ENCODE measurements at places on chromosomes 2 and 18.

GRCh38 chr2:42742740-42743658 is 20.9 kb downstream of the OXER1 start:
- DNase-seq, result no peak

GRCh38 chr2:38581193-38582147 is 21.3 kb downstream of the HNRNPLL start:
- no peak for DNase-seq

GRCh38 chr2:118784860-118785259 is 62.6 kb downstream of the EN1 start:
- no peak for DNase-seq

- DNase-seq, result no peak
Measured at GRCh38 chr18:9029131-9029530, 73.4 kb upstream of the NDUFV2 start.

- DNase-seq, result no peak
Measured at GRCh38 chr2:191539068-191539467, 138.9 kb upstream of the NABP1 start.

DNA sequence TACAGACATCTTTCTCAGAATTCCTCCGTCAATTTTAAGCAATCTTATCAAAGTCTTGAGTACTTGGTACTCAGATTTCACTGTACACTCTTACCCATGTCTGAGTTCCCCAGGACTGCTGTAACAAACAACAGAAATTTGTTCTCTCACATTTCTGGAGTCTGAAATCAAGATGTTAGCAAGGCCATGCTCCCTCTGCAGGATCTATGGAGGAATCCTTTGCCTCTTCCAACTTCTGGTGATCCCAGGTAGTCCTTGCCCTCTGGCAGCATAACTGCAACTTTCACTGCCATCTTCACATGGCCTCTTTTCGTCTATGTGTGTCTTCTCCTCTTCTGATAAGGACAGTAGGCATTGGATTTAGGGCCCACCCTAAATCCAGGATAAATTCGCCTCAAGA is 17.1 kb upstream of the CACNB4 start:
- DNase-seq, result no peak

DNA sequence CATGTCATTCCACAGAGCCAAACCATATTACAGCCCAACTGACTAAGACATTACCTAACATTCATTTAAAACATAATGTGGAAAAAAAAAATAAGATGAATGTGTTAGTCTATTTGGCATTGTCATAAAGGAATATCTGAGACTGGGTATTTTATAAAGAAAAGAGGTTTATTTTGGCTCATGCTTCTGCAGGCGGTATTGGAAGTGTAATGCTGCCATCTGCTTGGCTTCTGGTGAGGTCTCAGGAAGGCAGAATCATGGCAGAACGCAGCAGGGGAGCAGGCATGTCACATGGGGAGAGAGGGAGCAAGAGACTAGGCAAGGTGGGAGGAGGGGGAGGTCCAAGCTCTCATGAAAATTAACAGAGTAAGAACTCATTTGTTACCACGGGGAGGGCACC is 504.8 kb upstream of the LRATD1 start:
- no peak for DNase-seq

DNA sequence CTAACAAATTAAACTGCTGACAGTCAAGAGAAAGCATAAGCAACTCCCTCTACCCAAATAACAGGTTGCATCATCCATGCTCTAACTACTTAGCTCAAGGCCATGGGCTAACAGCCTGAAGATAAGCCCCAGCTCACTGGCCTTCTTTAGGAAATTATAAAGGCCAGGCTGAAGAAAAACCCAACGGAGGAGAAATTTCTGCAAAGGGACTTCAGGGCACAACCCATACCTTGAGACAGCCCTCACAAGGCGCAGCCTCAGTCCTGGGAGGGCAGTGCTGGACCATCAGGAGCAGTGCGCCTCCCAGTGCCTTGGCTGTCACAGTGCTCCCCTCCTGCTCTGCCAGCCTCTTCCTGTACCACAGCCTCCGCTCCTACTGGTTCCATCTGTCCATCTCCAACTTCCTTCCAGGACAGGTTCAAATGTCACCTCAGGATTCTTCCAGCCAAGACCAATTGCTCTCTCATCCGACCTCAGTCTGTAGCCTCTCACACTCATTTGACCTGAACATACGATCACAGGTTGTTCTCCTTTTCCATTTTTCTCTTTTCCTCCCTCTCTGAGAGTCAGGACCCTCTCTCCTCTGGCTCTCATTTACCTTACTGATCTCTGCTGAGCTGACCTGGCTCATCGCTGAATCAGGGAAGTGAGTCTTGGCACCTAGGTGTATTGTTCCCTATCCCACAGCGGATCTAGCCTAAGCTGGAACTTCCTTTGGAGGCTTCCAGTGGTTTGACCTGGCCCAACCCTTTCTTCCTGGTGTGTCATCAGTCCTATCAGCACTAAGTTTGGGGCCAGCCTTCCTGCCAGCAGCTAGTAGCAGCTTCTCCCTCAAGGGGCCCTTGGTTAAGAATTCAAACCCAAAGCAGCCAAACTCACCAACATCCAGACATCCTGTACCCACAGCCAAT is 1.9 kb downstream of the MCFD2 start:
- DNase-seq, result no peak

DNA sequence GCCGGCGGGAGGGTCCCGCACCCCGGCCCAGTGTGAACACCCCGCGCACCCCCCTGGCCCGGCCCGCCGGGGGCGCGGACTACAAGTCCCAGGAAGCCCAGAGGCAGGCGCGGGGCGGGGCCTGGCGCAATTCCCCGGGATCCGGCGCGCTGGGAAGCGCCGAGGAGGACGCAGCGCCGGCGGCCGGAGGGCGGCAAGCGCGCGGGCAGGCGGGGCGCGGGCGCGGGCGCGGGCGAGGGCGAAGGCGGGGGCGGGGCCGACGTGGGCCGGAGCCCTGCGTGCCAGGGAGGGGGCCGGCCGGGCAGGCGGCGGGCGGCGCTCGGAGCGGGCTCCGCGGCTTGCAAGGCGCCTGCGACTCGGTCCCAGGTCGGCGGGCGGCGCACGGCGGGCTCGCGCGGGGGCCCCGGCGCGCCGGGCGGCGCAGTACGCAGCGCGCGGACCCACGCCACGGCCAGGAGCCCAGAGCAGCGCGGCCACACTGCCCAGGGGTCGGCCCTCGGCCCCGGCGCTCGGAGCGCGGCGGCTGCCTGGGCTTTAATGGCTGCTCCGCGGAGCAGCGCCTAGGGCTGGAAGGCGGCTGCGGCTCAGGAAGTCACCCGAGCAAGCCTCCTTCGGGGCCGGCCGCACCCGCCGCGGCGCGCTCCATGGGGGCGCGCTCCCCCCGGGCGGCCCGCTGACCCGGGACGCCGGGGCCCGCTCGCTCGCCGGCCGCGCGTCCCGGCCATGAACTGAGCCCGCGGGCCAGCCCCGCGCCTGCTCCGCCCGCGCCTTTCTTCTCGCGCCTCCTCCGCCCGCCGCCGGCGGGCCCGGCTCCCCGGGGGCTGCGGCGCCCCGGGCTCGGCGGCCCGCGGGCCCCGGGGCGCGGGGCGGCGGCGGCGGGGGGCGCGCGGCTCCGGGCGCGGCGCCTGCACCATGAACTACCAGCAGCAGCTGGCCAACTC is at the start of gene AGAP1:
AGAP1 (plus strand) TSS at position 269 of the 941 bp plus-strand sequence.
- DNase-seq, result peak; percentile 38

DNA sequence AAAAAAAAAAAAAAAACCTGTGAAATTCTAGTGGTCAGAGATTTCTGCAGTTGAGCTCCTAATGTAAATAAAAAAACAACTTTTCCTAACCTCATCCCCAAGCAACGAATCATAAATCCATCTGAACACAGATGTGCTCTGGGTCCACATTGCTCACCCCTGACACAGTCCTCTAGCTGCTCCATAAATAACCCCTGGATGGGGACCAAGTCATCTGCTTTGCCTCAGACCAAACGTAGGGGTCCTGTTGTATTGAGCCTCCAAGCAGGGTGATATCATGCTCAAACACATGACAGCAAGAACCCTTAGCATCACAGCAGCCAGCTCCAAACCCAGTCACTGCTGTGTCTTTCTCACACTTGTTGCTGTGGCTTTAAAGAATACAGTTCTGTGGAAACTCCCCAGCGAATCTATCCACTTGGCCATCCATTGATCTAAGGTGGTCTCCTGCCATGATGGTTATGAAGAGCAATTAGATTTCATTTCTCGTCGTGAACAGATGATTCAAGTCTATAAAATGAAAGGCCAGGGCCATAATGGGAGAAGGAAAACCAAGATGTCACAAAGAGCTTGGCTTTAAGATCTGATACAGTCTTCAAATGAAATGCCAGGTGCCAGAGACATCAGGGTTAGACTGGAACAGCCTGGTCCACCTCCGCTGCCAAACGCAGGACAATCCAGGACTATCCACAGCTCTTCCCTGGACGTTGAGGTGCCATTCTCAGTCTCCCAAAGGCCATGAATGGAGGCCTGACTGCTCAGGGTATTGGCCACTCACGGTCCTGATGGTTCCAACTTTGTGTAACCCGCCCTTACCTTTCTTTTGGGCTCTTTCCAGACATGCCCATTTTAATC is 39.0 kb downstream of the TBC1D8 start:
- DNase-seq, result peak; percentile 76

DNA sequence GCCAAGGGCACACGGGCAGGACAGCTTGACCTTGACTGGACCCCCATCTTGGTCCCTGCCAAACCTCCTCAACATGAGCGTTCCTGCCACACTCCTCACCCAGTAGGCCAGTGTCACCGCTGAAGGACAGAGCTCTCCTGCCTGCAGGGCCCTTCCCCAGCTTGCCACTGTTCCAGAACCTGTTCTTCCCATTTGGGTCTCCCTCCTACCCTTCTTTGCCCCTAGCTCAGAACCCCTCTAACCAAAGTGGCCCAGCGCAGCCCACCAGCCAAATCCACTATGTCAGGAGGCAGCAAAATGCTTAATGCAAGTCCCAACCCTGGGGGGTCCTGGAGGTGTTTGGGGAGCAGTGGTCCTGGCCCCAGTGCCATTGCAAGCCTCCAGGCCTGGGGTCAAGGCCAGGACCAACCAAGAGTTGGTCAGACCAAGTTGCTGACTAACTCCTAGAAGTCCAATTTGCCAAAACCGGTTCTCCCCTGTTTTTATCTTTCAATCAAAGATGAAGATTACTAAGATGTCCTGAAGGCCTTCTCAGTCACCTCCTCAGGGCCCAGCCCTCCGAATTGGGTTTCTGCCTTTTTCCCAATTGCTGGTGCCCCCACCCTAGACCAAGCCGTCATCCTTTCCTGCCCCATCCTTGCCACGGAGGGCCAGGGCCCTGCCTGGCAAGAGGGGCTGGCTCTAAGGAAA is 4.5 kb upstream of the ASPRV1 start:
- DNase-seq, result no peak

GRCh38 chr2:12884713-12885282 is 168.1 kb downstream of the TRIB2 start:
- DNase-seq, result no peak

DNA sequence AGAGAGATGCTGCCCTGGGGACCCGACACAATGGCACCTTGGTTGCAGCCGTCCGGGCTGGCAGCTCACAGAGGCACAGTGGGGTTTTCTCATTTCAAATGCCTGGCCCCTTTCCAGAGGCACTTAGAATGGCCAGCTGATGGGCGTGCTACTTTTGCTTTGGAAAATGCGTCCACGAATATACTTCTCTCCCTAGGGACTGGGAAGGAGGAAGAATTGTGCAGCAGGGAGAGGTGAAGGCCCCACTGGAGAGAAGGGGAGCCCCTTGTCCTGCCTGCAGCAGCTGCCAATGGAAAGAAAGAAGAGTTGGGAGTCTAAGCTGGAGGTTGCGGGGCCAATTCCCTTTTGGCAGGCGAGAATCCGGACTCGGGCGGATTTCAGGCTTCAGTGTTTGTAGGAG is 1.1 kb upstream of the MAL start:
- DNase-seq, result no peak

- no peak for DNase-seq
Measured at GRCh38 chr2:235939471-235939870, 228.7 kb downstream of the GBX2 start.

DNA sequence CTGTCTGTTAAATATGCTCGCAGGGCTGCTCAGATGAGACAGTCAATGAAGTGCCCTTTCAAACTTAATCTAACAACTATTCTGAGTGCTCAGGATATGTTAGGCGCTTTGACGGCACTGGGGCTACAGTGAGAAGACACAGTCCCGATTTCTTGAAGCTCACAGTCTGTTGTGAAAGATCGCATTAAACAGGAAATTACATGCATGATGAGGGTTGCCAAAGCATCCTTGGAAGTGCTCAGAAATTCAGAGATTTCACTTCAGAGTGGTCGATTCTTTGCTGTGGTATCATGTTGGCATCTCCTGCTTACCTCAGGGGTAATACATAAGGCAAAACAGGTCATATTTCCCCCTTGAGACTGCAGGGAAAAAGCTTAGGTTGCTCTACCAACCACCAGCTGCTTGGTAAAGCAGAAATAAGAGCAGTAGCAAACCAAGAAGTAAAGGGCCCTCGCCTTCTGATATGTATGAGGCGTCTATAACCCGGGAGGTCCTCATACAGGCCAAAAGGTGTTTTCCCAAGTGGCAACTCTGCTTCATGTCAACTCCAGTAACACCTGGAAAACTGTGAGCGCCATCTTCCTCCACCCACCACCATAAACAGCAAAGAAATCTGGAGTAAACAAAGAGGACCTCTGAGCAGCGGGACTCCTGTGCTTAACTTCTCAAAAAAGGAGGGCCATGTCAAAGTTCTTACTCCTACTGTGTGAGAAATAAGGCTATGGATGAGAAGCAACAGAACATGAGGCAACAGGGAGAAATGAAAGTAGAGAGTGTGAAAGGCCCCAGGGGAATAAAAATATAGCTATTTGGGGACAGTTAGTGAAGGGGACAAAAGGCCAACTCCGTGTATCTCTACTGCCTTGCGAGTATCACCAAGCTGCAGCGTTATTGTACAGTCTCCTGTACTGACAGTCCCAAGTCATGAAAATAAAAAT is 79.3 kb downstream of the CLHC1 start:
- no peak for DNase-seq

- no peak for DNase-seq
Measured at GRCh38 chr2:104781151-104781550, 72.8 kb upstream of the POU3F3 start.

DNA sequence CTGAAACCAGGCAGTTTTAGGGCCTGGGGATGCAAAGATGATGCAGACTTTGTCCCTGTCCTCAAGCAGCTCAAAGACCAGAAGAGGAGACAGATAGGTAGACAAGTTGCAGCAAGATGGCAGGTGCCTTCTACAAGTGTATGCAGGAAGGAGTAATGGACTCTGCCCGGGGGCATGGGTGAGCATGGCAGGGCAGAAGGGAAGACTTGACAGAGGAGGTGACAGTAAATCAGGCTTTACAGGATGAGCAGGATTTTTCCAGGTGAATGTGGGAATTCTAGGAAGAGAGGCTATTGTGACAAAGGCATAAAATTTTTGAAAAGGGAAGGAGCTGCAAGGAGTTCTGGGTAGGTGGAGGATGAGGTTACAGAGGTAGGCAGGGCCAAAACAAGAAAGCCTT is 4.7 kb downstream of the EFEMP1 start:
- no peak for DNase-seq

Data from forelimb muscle (tissue), 1 donor.